T47D (cell line): ENCODE measurements at places on chromosomes 13 and 19.

GRCh38 chr13:89181041-89181440 lies 1509.9 kb downstream of the SLITRK5 start:
- DNase-seq, result no peak

DNA sequence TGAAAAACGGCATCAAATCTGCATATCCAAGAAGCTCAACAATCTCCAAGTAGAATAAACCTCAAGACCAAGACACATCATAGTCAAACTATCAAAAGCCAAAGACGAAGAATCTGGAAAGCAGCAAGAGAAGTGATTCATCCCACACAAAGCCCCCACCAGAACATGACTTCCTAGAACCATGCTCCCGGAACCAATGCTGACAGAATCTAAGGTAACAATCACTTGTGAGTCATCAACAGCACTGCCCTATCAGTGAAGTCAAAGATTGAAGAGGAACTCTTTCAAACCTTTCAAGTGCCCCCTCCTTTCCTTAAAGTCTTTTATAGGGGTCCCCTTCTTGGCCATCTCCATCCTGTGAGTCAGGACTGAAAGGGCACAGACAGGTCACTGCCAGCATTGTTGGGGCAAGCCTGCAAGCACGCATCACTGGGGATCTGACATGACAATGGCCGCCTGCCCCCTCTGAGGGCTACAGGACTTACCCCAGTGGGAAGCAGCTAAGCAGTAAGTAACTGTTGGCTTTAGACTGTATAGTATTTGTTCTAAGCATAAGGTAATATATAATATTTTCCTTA lies at the start of gene CCDC70:
CCDC70 (plus strand) TSS at position 247 of the 578 bp plus-strand sequence. CDS start 3,443 bp downstream, outside the sequence.
- no peak for DNase-seq

- DNase-seq, result no peak
These were observed 14.2 kb upstream of the PNMA8C start for GRCh38 chr19:46442808-46443450.

- DNase-seq, result no peak
These were observed 102.4 kb upstream of the SERTM1 start for GRCh38 chr13:36571444-36571843.

DNA sequence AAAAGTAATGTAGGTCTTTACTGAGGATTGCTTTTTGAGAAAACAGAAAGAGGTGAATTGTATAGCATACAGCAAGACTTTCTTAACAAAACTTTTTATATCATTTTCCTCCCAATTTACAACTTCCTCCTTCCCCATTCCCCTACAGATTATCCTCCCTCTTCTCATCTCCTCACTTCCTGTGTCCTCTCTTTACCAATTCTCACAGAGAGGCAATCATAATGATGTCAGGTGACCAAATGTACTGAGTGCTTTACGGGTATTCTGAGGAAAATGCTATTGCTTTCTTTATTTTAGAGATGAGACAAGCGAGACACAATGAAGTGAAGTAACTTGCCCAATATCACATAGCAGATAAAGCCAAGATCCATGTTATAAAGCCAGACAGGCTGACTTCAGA lies 1.7 kb upstream of the MTMR6 start:
- DNase-seq, result no peak

DNA sequence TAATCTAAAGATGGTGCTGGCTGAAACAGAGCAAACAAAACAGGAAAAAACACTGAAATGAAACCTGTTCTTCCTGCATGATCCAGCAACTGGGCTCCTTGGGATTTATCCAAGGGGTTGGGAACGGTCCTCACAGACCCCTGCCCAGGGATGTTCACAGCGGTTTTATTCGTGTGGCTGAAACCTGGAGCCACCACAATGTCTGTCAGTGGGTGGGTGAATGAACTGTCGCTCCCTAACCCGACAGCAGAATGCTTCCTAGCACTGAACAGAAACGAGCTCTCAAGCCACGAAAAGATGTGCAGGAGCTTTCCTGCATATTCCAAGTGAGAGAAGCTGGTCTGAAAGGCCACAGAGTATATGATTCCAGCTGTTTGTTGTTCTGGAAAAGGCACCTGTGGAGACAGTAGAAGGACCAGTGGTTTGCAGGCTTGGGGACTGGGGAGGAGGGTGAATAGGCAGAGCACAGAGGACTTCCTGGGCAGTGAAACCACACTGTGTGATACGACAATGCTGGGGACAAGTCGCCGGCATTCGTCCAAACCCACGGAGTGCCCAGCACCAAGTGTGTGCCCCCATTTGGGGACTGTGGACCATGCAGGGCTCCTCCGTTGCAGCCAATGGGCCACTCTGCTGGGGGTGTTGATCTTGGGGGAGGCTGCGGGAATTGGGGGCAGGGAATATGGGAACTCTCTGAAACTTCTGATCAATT lies 73.9 kb downstream of the TEX29 start:
- DNase-seq, result no peak

DNA sequence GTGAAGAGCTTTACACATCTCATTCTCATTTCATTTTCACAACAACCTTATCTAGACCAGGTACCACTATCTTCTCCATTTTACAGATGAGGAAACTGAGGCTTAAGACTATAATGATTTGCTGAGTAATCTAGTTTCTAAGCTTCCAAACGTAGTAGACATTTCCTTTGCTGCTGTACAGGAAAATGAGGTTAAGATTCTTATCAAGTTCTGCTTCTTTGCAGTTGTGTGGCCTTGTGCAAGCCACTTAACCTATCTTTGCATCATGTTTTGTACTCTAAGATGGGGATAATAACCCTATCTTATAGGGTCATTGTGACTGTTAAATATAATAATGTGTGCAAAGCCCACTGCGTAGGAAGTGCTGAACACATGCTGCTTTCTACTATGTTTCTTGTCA lies 307.9 kb downstream of the HS6ST3 start:
- DNase-seq, result no peak

DNA sequence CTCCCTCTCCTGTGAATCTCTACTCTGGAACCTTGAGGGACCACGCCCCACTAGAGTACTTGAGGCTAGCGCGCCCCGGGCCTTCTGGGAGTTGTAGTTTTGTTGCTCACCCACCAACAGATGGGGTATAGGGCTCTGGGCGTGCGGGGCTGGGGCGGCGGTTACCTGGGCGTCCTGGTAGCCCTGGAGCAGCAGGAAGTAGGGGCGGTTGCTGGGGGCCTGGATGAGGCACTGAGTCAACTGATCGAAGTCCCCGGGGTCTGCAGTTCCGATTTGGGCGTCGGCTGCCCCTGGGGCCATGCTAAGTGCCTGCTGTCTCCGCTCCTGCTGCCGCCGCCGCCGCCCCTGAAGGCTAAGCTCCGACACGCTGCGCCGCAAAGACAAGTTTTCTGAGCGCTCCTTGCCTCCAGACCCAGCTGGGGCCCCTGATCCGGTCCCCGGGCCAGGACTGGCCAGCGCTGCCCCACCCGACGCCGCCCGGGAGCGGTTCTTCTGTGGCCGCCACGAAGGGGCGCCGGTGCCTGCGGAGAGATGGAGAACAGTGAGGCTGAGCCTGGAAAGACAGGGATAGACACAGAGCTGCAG lies 5.3 kb downstream of the RASIP1 start:
- DNase-seq, result no peak

GRCh38 chr13:100855151-100855550 lies 180.6 kb upstream of the TMTC4 start:
- DNase-seq, result no peak

GRCh38 chr13:75782985-75783384 lies 146.9 kb downstream of the LMO7 start:
- no peak for DNase-seq

DNA sequence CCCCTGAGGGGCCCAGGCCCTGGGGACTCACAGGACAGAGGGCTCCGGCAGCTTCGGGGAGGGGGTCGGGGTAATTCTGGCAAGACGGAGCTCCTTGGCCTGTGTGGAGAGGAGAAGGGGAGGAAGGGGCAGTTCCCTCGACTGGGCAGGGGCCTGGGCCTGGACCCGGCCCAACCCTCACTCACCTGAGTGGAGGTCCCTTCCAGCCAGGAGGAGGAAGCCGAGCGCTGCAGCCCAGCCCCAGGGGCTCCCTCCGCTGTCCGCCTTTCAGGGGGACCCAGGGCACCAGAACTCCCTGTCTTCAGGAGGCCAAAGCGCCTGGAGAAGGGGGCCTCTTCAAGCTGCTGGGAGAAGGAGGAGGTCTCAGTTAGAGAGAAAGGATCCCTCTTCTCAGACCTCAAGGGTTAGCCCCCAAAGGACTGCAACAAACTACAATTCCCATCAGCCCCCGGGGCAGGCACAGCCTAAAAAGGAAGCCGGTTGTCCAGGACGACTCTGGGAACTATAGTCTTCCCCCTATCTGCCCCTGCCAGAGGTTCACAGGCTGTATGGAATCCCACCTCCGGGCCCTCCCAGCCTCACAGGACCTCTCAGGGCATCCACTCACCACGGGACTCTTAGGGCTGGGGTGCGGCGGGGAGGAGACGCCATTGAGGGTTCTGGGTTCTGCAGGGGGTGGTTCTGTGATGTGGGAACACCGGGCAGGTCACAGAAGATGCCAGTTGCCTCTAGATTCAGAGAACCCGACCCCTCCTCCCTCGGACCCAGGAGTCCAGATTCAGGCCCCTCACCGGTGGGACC lies 19.8 kb downstream of the EPS8L1 start:
- DNase-seq, result no peak

GRCh38 chr13:64758521-64759244 lies 2471.5 kb downstream of the PCDH9 start:
- no peak for DNase-seq

GRCh38 chr19:12163826-12164225 lies 930 bp downstream of the ZNF136 start:
- no peak for DNase-seq

- no peak for DNase-seq
These were observed 183.0 kb downstream of the TSHZ3 start for GRCh38 chr19:31166206-31166605.

DNA sequence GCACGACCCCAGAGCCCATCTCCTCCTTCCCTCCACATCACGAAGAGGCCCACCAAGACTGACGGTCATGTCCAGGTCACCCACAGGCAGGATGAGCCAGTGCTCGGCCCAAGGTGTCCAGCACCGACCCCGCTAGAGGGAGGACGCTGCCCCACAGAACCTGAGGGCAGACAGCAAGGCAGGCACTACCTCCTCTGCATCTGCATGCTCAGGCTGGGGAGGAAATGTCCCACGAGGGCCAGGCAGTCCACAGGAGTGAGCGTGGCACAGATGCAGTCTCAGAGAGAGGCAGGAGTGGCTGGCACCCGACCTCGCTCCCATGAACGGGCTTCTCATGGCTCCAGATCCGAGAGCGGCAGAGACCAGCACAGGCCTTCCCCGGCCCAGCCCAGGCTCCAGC lies 133.2 kb downstream of the TUBA3C start:
- DNase-seq, result no peak

GRCh38 chr13:28138012-28138755 lies at the start of gene PAN3:
Gene PAN3 (plus strand): TSS chr13:28138545. CDS start chr13:28138658, 113 bp downstream.
- DNase-seq, result peak; percentile 58

DNA sequence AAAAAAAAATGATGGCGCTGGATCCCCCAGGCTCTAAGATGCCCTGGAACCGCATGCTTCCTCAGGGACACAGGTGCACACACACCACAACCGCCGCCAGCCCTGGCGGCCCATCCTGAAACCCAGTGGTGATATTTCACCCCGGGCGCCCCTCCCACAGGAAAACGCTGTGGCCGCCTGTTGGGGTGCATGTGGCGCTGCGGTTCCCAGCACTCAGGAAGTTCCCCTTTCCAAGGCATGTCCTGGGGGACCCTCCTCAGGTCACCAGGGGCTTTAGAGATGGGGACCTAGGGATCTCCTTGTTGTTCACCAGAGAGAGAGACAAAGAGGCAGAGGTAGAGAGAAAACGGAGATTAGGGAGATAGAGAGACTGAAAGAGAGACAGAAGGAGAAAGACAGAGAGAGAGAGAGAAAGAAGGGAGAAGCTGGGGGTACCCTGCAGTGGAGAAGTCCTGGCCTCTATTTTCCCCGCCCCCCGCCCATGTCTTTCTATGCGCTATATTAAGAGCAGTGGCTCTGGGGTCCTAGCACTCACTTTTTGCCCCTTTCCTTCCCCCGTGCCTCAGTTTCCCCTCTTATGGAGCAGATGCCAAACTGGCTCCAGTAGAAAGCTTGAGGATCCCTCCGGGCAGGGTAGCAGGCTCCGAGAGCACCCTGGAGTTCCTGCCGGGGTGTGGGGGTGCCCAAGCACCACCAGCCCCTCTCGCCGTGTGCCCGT lies 2.3 kb downstream of the ADGRE2 start:
- DNase-seq, result no peak

GRCh38 chr19:29539670-29540069 lies 13.9 kb downstream of the VSTM2B start:
- no peak for DNase-seq

DNA sequence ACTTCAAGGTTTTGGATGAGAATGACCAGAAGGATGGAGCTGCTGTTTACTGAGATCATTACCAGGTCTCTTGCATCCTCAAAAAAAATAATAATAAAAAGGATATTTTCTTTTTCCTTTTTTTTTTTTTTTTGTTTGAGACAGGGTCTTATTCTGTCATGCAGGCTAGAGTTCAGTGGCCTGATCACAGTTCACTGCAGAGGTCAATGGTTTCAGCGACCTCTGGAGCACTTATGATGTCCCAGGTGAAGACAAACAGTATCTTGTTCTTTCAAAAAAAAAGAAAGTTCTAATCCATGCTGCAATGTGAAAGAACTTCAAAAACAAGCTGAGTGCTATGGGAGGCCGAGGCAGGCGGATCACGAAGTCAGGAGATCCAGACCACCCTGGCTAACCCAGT lies 30.4 kb upstream of the TPM4 start:
- DNase-seq, result no peak

DNA sequence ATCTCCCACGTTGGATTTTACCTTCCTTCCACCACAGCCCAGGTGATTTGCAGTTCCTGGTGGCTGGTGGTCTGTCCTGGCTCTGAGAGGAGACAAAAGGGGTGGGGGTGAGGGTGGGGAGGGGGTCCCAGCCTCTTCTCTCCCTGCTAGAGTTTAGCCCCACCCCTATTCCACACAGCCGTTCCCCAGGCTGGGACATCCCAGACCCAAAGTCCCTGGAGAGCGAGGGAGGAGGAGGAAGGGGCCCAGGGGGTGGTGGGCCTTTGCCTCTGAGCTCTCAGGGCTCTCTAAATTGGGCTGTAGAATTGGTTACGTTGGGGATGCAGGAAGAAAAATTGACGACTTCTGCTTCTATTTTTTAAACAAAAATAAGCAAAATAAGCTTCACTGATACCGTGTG lies 81.9 kb downstream of the SLC6A16 start:
- no peak for DNase-seq

GRCh38 chr13:101955764-101956163 lies 446.1 kb downstream of the FGF14 start:
- DNase-seq, result no peak

GRCh38 chr19:12484371-12485051 lies at the start of gene ZNF709:
Gene ZNF709 (minus strand): TSS chr19:12484816. CDS start chr19:12484657, 159 bp downstream.
- DNase-seq, result peak; percentile 72

GRCh38 chr19:47402504-47402903 lies 16.8 kb downstream of the MEIS3 start:
- no peak for DNase-seq

- no peak for DNase-seq
These were observed 788.0 kb upstream of the SLITRK1 start for GRCh38 chr13:84670245-84670644.

- DNase-seq, result no peak
These were observed 40.5 kb upstream of the RCBTB2 start for GRCh38 chr13:48573213-48574007.
